ENCODE measurements at places on chromosomes 12 and 14.

GRCh38 chr12:40034156-40034555, 71.7 kb downstream of the SLC2A13 start:
- no peak for DNase-seq

DNA sequence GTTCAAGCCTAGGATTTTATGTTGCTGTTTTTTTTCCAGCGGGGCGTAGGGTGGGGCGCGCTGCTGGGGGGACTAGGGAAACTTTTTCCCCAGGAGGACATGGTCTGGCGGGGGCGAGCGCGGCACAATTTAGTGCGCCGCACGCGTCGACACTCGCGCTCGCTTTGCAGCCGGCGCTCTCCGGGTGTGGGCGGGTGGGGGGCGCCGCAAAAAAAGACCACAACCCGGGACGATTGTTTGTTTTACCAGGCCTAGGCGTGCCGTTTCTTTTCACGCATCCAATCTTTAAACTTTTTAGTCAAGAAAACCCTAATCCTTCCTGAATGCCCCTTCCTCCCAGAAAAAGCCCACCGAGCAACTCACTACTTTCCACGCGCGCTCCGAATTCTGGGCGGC, 865 bp upstream of the ZFP36L1 start:
- no peak for DNase-seq

DNA sequence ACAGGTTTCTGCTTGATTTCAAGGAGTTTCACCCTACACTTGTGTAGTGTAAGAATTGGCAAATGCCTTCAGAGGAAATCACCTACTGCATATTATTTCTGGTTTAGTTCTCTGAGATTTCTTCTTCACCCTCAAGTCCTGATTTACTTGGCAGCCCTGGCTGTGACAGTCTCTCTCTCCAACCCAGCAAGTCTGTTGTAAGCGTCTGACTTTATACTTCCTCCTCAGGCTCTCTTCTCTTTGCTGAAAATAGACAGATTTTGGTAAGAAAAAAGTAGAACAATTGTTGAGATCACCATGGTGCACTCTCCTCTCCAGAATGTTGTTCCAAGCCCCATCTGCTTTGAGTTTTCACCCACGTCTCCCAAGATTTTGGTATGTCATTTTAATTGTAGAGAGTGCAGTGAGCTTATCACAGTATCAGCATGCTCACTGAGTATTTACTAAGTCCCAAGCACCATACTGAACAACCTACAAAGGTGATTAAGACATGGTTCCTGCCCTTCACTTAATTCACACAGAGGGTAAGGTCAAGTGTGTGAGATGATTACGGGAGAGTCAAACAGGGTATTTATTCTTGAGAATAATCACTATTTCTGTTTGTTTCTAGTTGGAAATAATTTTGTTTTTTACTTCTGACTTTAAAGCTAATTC, 148.7 kb downstream of the MDGA2 start:
- DNase-seq, result no peak

- no peak for DNase-seq
These were observed 330.6 kb upstream of the NAV3 start for GRCh38 chr12:77500089-77500488.

- no peak for DNase-seq
These were observed 486.3 kb downstream of the LRIG3 start for GRCh38 chr12:58433959-58434358.

- DNase-seq, result no peak
These were observed 20.7 kb downstream of the FAIM2 start for GRCh38 chr12:49882851-49883464.

- no peak for DNase-seq
These were observed 52.9 kb upstream of the DIO3 start for GRCh38 chr14:101508196-101508947.

DNA sequence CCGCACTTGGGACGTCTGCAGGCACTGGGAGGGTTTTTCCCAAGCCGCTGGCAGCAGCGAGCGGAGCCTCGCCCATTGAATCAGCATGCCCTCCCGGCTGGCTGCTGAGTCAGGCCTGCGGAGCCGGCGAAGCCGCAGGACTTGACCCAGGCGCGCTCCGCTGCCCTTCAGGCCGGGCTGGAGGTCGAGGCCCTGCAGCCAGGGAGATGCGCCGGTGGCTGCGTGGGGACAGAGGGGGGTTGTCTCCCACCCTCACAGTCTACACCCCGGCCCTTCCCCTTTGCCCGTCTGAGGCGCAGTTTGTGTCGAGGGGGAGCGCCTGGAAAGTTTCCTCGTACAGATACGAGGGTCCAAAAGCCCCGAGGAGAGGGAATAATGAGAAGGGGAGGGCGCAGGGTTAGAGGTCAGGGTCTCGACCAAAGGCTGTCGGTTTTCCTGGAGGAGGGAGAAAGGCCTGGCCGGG, 759 bp upstream of the KLC1 start:
- no peak for DNase-seq

DNA sequence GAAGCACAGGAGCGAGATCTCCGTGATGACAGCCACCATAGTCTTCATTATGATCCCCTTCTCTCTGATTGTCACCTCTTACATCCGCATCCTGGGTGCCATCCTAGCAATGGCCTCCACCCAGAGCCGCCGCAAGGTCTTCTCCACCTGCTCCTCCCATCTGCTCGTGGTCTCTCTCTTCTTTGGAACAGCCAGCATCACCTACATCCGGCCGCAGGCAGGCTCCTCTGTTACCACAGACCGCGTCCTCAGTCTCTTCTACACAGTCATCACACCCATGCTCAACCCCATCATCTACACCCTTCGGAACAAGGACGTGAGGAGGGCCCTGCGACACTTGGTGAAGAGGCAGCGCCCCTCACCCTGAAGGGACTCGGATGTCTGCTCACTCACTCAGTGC, 775 bp downstream of the OR10P1 start:
- no peak for DNase-seq

- DNase-seq, result no peak
These were observed 79.9 kb upstream of the CCDC91 start for GRCh38 chr12:28110329-28110728.

- no peak for DNase-seq
These were observed 55.0 kb downstream of the TMEM30B start for GRCh38 chr14:61226015-61226654.

DNA sequence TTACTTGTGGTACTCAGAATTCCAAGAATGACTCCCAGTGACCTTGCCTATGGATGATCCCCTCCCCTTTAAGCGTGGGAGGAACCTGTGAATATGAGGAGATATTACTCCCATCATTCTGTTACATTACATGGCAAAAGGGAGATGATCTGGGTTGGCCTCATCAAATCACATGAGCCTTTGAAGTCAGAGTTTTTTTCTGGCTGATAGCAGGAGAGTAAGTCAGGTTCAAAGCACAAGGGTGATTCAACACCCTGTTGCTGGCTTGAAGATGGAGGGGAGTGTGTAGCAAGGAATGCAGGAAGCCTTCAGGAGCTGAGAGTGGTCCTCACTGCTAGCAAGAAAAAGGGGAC, 9.1 kb upstream of the MDM2 start:
- DNase-seq, result no peak

GRCh38 chr12:12718853-12719252, 1.7 kb downstream of the CDKN1B start:
- DNase-seq, result no peak

Data from NCI-H524 treated with DMSO at 0.1 percent for 48 hours (cell line).